ENCODE measurements at places on chromosomes 2 and 18. TPM values are rescaled to one million over a fixed set of nuclear protein-coding genes. Genes with fewer than 3 reads are reported as not detected.

The TMEM169 gene
- total RNA-seq = 0.34 TPM

The LMAN2L gene
- total RNA-seq = 25.3 TPM

The IGFBP5 gene
- total RNA-seq = 2.3 TPM

The LOXHD1 gene
- total RNA-seq = not detected

The NFU1 gene
- total RNA-seq = 26.3 TPM

The UGT1A3 gene
- total RNA-seq = not detected

The SERPINB12 gene
- total RNA-seq = 0.34 TPM
